ENCODE measurements at places on chromosomes 7 and 10. TPM values are rescaled to one million over a fixed set of nuclear protein-coding genes. Genes with fewer than 3 reads are reported as not detected.

DNA sequence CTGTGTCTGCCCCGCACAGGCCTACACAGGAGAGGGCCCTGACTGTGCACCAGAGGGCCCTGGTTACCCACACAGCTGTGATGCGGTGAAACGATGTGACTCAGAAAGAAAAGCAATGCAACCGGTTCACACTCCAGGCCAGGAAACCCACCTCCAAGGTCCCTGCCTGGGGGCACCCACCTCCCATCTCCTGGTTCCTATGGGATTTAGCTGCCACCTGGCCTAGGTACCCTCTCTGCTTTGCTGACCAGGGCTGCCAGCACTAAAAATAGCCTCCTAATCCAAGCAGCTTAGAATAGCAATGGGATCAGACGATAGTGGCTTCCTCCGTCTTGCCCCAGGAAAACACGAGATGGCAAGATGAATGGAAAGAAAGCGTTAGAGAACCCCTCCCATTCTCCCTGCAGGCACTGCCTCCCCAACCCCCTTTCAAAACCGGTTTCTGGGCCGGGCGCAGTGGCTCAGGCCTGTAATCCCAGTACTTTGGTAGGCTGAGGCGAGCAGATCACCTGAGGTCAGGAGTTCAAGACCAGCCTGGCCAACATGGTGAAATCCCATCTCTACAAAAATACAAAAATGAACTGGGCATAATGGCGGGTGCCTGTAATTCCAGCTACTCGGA lies 12.4 kb downstream of the RBP3 start:
- no peak for DNase-seq

DNA sequence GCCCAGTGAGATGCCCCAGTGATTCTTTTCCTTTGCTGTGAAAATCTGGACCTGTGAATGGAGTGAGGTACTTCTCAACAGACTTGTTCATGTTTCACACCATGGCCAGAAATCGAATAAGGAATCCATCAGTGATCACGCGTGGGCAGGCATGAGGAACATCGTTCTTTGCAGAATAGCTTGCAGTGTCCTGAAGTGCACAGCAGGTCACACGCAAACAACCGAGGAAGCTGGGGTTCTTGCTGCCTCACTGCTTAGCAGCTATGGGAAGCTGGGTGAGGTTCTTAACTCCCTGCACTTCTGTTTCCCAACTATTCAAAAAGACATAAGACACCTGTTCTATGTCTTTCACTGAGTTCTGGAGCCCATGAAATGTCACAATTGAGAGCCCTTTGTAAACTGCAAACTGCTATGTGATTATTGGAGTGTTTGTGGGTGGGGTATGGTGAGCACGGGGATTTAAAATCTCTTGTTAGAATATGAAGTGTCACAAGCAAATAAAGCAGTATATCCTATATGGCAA lies 253.4 kb downstream of the KIAA1217 start:
- DNase-seq, result no peak

GRCh38 chr10:46530249-46531186 lies 25.9 kb downstream of the GPRIN2 start:
- peak; percentile 85 for DNase-seq

- no peak for DNase-seq
Observed at GRCh38 chr10:133299738-133300137, 8.9 kb downstream of the TUBGCP2 start.

Gene OR9A2
- not detected for total RNA-seq

Gene CNNM1
- not detected for total RNA-seq

DNA sequence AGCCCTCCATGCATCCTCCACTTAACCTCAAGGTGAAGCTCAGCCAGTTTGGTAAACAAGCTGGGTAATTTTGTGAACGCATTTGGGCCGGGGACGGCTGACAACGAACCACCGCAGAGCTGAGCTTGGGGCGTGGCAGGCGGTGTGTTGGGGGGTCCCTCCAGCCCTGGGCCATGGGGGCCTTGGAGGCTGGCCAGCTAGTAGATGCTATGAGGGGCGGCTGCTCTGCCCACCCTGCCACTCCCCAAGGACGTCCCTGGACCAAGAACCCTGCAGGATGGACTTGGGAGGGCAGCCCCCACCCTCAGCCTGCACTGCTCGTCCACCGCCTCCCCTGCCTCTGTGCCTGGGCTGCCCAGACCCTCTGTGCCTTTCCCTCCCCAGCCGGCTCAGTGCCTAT lies 12.0 kb upstream of the SCART1 start:
- DNase-seq, result no peak

Gene MEOX2
- not detected for total RNA-seq

Gene CPVL
- total RNA-seq, result 106 TPM

GRCh38 chr10:69865450-69865849 lies 63.7 kb downstream of the COL13A1 start:
- DNase-seq, result no peak

Gene LIPF
- not detected for total RNA-seq

DNA sequence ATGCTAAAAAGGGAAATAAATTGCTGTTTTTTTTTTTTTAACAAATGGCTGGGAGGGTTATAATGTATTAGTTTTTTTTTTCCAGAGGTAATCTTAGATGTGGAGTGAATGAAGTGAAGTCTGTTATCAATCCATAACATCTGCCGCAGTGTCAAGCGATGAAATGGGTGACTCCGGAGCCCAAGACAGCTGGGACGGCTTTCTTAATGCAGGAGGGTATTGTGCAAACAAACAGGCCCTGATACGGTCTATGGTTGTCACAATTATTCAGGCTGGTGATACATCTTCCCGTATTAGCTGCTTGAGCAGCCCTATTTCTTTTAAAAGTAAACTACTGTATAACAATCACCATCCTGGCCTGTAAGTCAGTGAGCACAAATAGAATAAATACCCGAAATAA lies 1231.2 kb downstream of the GATA3 start:
- no peak for DNase-seq

All from H4 (cell line).